Activated T-helper 1 cell treated with anti-CD3 and anti-CD28 coated beads, Interleukin-12 subunit alpha, Interleukin-12 subunit beta, Interleukin-2, Interleukin-4 antibody, amounts not matched to agents 30 ng/mL and 10 ng/mL and 1 ng/mL, durations not matched to agents 14 hours and 24 hours and 36 hours (primary cell): ENCODE measurements at places on chromosomes 13 and 19.

GRCh38 chr13:77563111-77563510 is 27.6 kb downstream of the SCEL start:
- no peak for DNase-seq

GRCh38 chr19:50047671-50048070 is 21.9 kb downstream of the ZNF473 start:
- DNase-seq: no peak

- DNase-seq: no peak
Measured at GRCh38 chr13:87235621-87236020, 435.6 kb upstream of the SLITRK5 start.

GRCh38 chr19:34733266-34733745 is 737 bp upstream of the ZNF181 start:
- DNase-seq: no peak

GRCh38 chr13:86020351-86021002 is 221.3 kb upstream of the SLITRK6 start:
- DNase-seq: no peak

DNA sequence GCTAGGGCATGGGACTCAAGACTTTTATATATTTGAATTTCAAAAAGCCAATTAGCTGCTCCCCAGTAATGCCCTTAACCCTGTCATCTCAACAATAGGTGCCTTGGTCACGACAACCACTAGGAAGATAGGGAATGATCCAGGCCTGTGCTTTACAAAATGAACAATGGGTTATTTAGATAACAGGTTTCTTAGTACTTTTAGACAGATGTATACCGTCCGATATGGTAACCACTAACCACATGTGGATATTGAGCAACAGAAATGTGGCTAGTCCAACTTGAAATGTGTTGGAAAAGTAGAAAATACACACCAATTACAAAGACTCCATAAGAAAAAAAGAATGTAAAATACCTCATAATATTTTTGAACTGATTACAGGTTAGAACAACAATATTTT is 201.2 kb downstream of the LHFPL6 start:
- DNase-seq: no peak

DNA sequence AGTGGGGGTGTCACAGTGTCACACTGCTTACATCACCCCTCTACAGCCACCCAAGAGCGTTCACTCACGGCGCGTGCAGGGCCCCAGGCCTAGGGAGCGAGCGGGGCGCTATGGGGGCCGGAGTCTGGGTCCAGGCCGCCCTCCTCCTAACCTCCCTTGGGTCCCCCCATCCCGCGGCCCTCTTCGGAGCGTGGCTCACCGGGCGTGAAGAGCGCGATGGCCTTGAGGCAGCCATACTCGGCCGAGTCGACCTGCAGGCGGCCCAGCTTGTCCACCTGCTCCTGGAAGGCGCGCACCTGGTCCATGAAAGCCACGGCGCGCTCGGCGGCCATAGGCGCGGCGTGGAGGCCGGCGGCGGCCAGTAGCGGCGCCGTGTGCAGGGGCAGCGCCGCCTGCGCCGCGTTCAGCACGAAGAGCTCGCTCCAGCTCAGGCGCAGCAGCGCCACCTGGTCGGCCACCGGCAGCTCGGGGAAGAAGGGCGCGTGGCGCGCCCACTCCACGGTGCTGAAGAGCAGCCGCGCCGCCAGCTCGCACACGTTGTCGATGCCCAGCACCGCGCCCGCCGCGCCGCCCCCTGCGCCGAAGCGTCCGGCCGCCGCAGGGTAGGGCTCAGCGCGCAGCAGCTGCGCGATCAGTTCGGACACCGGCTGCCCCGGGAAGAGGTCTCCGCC is 9.4 kb downstream of the OCEL1 start:
- peak; percentile 75 for DNase-seq

- no peak for DNase-seq
Measured at GRCh38 chr19:15256708-15257331, 24.6 kb upstream of the EPHX3 start.

- DNase-seq: no peak
Measured at GRCh38 chr19:30521937-30522336, 149.8 kb downstream of the ZNF536 start.

DNA sequence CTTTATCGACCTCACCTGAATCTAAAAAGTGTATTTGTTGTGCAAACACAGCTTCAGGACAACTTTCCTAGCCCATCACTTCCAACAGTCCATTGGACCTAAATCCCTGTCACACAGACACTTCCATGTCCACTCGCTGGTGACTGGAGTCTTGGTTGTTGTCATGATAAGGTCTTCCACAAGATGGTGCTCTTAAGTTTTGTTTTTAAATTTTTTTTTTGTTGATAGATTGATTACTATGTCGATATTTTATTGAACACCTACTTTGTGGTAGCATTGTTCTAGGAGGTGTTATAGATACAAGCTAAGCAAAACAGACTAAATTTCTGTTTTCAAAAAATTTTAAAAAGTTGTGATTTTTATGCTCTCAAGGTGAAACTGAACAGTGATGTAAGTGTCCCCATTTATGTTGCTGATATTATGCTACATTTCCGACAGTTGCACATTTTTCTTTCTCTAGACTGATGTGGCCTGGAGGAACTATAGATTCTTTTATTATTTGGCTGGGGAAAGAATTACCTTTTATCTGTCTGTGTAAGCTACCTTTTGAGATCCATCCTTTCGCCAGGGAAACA is 8.1 kb upstream of the ERICH6B start:
- DNase-seq: no peak

GRCh38 chr19:42919757-42920079 is 2.0 kb upstream of the PSG6 start:
- no peak for DNase-seq

- no peak for DNase-seq
Measured at GRCh38 chr13:22090106-22090505, 419.2 kb downstream of the FGF9 start.

DNA sequence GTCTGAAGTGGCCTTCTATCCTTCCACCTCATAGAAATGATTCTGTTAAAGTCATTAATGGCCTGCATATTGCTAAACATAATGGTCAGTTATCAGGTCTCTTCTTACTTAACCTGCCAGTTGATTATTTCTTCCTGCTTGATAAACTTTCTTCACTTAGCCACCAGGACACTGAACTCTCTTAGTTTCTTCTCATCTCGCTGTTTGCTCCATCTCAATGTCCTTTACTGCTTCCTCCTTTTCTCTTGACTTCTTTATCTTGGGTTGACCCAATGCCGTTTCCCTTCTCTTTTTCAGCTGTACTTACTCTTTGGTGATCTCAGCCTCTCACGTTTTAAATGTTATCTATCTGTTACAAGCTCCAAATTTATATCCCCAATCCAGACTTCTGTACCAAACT is 17.1 kb upstream of the CLC start:
- no peak for DNase-seq

DNA sequence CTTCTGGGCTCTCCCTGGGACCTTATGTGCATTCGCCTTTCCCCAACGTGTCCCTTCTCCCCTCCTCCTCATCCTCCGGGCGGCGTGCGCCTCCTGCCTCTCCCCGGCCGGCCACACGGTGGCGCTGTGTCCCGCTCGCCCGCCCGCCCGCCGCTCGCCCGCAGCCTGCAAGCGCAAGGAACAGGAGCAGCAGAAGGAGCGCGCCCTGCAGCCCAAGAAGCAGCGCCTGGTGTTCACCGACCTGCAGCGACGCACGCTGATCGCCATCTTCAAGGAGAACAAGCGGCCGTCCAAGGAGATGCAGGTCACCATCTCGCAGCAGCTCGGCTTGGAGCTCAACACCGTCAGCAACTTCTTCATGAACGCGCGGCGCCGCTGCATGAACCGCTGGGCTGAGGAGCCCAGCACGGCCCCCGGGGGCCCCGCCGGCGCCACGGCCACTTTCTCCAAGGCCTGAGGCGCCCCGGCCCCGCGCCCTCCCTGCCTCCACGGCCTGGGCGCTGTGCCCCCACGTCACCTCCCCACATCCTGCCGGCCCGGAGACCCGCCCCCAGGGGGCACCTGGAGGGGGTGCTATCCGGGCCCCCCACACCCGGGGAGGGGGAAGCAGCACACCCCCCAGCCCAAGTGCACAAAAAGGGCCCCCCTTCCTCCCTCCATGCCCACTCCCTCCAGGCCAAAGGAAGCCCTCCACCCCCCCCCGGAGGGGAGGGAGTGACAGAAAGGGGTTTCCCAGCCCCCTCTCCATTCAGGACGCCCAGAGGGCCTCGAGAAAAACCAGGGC is 21.9 kb downstream of the ONECUT3 start:
- no peak for DNase-seq

DNA sequence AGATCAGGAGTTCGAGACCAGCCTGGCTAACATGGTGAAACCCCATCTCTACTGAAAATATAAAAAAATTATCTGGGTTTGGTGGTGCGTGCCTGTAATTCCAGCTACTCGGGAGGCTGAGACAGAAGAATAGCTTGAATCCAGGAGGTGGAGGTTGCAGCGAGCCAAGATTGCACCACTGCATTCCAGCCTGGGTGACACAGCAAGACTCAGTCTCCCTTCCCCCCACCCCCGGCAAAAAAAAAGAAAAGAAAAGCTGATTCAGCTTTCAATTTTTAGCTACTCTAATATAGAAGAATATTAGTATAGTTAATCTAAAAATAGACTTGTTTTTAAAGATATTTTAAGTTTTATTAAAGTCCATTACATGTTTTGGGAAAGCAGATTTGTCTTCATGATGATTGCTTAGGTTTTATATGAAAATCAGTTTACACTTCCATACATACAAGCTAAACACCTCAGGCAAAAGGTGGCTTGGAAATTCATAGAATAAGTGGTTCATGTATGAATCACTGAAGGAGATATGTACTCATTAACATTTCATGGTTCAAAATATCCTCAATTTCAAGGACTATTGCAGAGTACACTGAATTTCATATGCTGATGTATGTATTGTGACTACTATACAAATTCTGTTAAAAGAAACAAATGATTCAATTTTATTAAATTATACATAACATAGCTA is 165.2 kb downstream of the TDRD3 start:
- DNase-seq: no peak

DNA sequence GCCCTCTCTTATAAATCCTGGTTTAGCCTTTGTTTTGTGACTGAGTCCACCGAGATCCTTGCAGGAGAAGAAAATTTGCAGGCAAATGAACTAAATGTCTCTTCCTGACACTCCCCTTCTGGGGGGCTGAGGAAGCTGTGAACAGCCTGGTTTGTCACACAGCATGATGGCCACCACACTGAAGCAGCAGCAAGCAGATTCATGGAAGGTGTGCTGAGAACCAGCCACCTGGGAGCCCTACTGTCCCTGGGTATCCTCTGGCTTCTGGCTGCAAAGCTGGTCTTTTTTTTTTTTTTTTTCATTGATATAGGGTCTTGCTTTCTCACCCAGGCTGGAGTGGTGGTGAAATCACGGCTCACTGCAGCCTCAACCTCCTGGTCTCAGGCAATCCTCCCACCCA is 11.2 kb downstream of the MRPS12 start:
- no peak for DNase-seq

GRCh38 chr13:101730420-101731000 is 278.0 kb downstream of the ITGBL1 start:
- no peak for DNase-seq

DNA sequence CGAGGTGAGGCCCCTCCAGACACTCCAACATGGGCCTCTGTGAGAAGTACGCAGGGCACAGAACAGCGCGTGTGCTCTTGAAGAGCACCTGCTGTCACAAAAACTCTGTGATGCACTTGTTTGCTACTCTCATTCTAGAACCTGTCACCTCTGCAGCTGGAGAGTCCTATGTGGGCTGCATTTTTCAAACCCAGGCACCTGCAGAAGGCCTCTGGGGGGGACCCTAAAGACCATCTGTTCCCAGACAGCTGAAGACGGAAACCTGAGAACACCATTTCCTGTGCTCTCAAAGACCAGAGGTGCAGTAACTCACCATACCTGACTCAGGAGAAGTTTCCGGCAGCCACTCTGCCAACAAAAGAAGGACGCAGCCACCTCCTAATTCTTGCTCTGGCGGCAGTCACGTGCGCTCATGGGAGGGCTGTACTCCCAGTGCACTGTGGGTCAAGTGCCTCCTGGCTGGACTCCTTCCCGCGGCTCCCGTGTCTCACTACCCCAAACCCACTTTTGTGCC is 28.1 kb downstream of the RANBP3 start:
- DNase-seq: peak; percentile 27

DNA sequence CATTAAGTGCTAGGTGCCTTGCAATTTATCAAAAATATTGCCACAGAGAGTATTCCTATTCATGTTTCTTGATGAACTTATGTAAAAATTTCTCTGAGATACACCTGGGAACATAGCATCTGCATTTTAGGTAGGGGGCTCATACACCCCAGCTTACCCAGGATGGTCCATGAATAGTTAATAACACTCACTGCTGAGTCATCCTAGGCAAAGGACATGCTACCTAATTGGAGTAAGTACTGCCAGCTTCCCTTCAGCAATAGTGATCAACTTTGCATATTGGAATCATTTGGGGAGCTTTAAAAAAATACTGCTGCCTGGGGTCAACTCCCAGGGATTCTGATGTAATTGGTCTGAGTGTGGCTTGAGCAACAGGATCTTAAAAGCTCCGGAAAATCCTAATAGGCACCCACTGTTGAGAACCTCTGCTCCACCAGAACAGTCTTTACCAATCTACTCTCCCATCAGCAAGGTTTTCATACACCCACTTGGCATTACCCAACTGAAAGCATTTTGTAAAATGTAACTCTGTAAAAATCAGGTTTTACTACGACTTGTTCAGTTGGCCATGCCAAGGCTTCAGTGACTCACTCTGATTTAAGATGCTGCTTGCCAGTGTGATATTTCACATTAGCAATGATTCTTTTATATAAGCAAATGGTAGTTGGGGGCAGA is 67.2 kb upstream of the FNDC3A start:
- DNase-seq: no peak

GRCh38 chr13:61187471-61187870 is 228.2 kb downstream of the PCDH20 start:
- no peak for DNase-seq

DNA sequence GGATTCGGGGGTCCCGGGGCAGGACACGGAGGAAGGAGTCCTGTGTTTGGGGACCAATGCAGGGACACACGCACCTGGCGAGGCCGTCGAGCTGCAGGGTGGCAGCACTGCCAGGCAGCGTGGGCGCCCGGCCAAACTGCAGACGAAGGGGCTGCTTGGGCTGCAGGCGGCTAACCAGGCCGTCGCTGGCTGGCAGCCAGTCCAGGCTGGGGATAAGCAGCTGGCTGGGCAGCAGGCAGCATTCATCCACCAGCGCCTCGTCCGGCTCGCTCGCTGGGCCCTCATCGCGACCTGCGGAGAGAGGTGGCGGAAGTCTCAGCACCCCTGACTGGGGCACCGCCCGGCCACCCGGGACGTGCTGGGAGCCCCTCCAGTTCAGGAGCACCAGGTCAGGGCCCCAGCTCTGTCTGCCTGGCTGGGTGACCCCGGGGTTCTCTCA is 11.5 kb downstream of the CFD start:
- DNase-seq: no peak

DNA sequence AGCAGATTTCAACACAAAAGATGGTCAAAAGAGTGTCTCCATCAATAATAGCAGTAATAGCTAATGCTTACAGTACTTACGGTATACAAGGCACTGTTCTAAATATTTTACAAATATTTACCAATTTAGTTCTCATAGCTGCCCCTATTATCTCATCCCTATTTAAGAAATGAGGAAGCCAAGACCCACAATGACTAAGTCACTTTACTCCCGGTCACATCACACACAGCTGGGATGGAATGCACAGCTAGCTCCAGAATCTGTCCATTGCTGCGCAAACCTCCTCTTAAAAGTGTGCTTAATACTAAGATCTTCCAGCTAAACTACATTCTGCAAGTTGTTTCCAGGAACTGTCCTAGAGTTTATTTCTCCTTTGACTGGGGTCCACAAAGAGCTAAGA is 63.4 kb downstream of the RAP2A start:
- DNase-seq: no peak

- no peak for DNase-seq
Measured at GRCh38 chr19:56139847-56140582, 1.1 kb upstream of the ZNF444 start.

- no peak for DNase-seq
Measured at GRCh38 chr13:72864142-72865011, 82.4 kb downstream of the PIBF1 start.
